HL-60 (cell line): ENCODE measurements at places on chromosomes 16 and 17.

- peak; percentile 7 for DNase-seq
Measured at GRCh38 chr17:20121359-20122253, 112.4 kb downstream of the SPECC1 start.

DNA sequence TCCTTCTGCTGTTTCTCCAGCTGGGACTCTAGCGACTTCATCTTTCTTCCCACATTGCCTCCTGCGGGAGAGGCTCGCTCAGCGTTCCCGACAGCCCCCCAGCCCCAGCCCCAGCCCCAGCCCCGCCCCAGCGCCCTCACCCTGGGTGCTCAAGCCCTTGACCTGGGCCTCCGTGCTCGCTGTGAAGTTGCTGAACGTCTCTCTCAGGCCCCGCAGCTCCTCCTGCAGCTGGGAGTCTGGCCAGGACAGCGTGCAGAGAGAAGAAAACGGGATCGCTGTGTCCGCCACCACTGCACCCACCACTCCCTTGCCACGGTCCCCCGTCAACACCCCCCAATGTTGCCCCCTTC is 2.4 kb downstream of the ASGR1 start:
- no peak for DNase-seq

GRCh38 chr16:89472711-89473075 is 17.7 kb downstream of the ANKRD11 start:
- no peak for DNase-seq

DNA sequence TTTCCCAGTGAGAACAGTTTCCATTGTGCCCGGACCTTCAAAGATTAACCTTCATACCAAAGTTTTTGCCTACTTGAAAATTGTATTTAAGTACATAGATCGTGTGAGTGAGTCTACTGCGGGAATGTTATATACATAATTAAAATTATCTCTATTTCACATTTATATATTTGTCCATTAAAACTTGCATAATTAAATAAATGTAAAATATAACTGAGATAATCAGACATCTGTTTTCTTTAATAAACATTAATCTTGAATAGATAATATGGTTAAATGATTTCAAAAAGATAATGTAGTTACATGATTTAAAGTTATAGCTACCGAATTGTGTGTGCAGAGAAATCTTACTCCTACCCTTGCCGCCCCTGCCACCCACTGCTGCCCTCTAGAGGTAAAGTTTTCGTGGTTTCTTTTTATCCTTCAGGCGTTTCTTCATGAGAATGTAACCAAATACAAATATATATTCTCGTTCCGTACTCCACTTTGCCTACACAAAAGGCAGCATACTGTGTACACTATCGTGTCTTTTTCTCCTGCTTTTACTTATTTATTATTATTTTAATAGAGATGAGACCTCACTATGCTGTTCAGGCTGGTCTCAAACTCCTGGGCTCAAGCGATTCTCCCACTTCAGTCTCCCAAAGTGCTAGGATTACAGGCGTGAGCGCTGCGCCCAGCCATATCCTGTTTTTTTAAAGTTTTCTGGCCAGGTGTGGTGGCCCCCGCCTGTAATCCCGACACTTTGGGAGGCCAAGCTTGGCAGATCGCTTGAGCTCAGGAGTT is 35.6 kb downstream of the RPA1 start:
- no peak for DNase-seq

- peak; percentile 65 for DNase-seq
Measured at GRCh38 chr16:68800257-68800875, 43.0 kb upstream of the TANGO6 start.

DNA sequence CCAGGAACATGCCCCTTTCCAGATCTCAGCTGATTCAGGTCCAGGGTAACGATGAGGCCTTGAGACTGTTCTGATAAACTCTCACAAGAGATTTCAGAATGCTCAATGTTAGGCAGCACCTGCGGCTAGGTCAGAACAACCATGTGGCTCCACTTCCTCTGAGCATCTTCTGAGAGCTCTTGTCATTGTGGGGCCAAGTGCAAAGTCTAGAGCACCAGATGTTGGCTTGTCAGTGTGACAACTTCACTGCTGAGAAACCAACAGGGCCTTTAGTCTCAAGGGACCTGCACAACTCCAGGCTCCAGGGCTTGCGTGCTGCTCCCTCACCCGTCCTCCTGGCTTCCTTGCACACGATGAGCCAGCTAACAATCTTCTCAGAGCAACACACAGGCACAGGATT is 29.0 kb downstream of the FCSK start:
- DNase-seq, result no peak

- no peak for DNase-seq
Measured at GRCh38 chr16:48999508-48999907, 282.1 kb downstream of the CBLN1 start.

GRCh38 chr16:84278968-84279367 is 15.7 kb upstream of the WFDC1 start:
- no peak for DNase-seq

DNA sequence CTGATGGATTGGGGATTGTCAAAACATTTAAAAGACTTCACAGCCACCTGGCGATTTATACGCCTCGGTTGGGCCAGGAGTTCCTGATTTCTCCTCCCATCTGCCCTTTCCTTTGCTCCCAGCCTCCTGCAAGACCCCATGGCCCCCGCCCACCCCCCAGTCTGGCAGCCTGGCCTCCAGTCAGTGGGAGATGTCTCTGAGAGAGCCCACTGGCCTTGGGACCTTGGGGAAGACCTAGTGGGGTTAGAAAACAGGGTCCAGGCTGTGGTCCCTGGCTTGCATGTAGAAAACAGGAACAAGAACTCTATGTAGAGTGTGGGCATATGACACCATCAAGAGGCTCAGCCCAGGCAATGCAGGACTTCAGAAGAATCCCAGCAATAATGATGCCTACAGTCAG is 209.4 kb upstream of the C16orf82 start:
- DNase-seq, result no peak

- no peak for DNase-seq
Measured at GRCh38 chr17:7077911-7078546, 2.0 kb downstream of the CLEC10A start.

GRCh38 chr17:55641676-55642081 is 81.0 kb downstream of the TMEM100 start:
- peak; percentile 36 for DNase-seq

GRCh38 chr17:72614476-72614870 is 478.0 kb downstream of the SLC39A11 start:
- DNase-seq, result no peak

DNA sequence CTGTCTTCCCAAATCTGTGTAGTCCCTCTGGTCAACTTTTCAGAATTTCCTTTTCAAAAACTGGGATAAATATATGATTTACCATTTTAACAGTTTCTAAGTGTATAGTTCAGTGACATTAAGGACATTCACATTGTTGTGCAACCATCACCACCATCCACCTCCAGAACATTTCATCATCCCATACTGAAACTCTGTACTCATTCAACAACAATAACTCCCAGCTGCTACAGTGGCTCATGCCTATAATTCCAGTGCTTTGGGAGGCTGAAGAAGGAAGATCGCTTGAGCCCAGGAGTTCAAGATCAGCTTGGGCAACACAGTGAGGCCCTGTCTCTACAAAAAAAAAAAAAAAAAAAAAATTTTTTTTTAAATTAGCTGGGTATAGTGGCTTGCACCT is 131.0 kb downstream of the AATF start:
- DNase-seq, result no peak

GRCh38 chr17:28505986-28506665 is at the start of gene FOXN1:
TSS of gene FOXN1 (plus strand) at chr17:28506348. CDS start at chr17:28523970, 17,622 bp downstream.
- no peak for DNase-seq

GRCh38 chr16:48158296-48158695 is 2.5 kb upstream of the ABCC12 start:
- peak; percentile 88 for DNase-seq

GRCh38 chr17:70074956-70075355 is at the start of gene KCNJ16:
TSS of gene KCNJ16 (plus strand) at chr17:70075225. CDS start at chr17:70132088, 56,863 bp downstream.
- no peak for DNase-seq

- DNase-seq, result no peak
Measured at GRCh38 chr17:78234261-78234865, 2.9 kb downstream of the TMEM235 start.

DNA sequence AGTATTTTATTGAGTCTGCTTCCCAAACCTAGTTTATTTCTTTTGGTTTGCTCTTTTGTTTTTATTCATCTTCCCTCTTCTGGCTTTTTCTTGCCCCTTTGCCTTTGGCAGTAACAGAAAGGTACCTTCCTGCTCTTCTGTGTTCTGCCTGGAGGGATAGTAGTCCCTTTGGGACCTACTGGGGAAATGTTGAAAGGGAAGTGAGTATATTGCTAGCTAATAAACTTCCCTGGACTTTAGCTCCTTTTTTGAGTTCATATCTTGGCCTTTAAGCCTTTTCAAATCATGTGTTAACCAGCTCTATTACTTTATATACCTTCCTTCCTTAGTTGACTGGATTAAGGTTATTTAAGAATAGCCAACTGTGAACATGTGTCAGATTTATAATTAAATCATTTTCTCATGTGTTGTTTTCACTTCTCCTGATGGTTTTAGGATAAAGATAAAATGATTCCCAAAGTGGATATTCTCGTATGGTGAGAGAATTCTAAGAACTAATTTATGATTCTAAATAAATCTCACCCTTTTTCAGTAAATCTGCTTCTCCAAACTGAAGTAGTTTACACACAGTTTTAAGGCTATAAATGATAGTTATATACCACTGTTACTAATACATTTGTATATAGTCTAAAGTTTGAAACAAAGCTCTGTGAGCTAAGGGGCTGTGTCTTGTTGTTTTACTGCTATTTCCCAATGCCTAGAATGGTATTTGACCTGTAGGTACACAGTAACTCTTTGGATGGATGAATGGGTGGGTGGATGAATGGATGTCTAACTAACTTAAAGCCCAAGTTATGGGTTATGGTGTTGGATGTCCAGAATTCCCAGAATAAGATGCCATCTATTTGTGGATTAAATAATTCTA is 45.7 kb downstream of the OMG start:
- no peak for DNase-seq

DNA sequence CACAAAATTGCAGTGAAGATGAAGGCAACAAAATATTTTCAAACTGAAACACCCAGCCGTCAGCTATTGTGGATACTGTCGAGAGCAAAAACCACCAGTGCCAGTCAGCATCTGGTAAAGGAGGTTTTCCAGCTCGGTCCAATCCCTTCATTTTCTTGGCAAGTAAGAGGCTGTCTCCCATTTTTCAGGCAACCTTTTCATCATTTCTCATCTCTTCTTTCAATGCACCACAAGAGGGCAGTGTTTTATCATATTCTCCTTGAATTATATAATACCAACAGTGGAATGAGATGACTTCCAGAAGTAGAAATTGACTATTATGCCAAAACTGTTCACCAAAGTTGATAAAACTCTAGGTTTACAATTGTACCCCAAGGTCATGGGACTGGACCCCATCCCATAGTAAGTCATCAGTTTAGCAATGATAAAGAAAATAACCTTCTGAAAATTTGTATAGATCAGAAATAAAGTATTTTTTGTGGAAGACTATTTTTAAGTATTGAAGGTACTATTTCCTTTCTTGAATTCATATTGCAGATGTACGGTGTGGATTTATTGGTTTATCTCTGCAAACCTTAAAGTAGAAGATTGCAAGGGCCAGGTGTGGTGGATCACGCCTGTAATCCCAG is 16.8 kb downstream of the NQO1 start:
- peak; percentile 14 for DNase-seq

DNA sequence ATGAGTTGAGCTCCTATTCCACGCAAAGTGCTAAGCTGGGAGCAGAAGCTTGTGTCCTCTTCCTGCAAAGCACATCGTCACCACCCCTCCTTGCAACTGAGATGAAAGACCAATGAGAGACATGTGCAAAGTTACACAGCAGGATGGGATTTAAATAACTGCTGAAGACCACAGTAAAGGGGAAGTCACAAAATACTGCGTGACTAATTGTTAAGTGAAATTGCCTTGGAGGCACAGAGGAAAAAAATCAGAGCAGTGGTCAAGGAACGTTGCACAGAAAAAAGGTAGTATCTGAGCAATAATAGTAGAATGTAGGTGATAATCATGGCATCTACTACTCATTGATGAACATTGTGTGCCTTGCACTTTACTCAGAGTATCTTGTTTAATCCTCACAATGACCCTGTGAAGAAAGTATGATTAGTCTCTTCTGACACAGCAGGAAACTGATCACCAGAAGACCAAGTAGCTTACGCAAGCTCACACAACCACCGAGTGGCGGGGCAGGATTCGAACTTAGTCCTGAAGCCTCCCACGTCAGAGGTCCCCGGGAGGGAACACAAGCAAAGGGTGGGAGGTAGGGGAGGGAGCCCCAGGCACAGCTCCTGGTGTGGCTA is 15.4 kb upstream of the MYO18A start:
- peak; percentile 90 for DNase-seq

GRCh38 chr16:4514606-4515005 is 24.0 kb downstream of the CDIP1 start:
- no peak for DNase-seq

DNA sequence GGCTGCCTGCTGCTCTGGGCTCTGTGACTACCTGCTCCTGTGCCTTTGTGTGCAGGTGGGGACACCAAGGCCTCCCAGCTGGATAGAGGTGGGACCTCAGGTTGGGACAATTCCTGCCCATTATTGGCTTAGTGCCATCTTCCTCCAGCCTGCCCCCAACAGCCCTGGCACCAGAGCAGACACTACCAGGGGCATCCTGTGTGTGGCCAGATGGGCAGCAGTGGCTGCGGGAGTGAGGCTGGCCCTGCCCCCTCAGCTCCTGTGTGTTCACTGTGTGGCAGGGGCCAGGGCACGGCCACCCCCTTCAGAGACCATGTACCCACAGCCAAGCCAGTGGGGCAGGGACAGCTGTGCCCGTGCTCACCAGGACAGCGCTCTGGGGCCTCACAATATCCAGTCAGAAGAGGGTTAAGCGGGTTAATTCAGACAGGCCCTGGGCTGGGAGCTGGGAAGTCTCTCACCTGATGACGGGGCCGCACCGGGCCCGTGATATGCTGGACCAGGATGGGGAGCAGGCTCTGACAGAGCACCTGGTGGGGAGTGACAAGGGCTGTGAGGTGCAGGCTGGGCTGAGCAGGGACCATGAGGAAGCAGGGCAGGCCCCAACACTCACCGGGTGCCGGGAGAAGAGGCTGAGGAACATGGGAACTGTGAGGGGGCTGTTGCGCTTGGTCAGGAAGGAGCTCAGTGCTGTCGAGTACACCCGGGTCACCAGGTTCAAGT is 13.0 kb downstream of the MYBBP1A start:
- DNase-seq, result no peak

DNA sequence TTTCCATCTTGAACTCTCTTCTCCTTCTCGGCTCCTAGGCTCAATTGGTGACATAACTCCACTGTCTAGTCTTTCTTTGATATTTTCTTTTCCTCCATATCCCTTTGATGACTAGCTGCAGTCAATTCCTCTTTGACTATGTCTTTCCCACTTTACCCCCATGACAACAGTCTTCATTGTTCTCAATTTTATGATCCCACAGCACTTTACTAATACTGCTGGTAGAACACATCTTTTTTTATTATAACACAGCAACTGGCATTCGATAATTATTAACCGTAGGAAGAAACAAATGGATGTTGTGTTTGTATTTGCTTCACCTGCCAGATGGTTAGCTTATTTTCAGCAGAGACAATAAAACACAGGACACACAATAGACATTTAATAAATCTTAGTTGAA is 1.3 kb downstream of the KRTAP3-3 start:
- DNase-seq, result no peak

DNA sequence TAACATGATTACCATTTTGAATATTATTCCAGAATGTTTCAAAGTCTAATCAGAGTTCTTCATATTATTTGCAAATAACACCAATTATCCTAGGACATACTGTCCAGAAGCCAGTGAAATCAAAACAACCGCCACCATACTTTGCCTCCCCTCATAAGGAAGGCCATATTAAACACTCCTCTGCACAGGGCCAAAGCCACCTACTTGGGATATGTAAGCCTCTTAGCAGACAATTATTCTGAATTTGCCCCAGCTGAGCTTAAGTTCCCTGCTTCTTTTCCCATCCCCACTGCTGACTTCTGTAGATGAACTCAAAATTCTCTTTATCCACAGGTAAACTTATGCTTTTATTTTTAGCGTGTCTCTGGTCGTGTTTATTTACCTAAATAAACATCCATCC is 374.0 kb downstream of the KIF2B start:
- DNase-seq, result no peak
